ENCODE measurements at places on chromosomes 4 and X.

- DNase-seq = no peak
These were observed 40.0 kb upstream of the PDGFRA start for GRCh38 chr4:54189140-54189539.

- no peak for DNase-seq
These were observed 135.6 kb downstream of the FBXO8 start for GRCh38 chr4:174147863-174148262.

DNA sequence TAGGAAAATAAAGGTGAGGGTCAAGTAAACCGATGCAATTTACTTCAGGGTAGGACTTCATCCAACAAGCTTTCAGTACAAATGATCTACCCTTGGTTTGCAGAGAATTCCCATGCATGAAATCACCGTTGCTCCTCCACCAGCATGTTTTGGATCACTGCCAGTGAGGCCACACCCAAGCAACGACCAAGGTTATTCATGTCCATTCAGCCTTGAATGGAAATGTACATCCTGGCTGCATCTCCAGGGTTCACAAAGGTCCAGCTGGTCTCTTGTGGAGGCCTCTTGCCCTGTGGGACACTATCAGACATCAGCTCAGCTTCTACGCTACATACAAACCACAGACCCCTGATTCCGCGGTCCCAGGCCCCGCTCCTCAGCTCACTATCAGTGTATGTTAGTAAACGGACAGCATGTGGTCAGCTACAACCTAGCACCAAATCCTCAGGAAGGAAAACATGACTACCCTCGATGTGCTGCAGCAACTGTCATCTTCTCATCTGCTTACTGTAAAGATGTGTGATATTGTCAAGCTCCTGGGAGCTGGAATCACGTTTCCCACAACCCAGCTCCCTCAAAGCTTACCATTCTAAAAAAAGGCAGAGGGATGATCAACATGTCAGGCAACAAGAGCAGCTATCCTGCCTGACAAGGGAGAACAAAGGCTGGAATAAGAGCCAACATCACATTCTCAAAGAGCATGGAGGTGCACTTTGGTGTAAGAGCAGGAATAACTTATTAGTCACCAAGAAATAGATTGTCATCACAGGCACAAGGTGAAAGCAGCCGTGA, 4.9 kb downstream of the LYAR start:
- DNase-seq = no peak

DNA sequence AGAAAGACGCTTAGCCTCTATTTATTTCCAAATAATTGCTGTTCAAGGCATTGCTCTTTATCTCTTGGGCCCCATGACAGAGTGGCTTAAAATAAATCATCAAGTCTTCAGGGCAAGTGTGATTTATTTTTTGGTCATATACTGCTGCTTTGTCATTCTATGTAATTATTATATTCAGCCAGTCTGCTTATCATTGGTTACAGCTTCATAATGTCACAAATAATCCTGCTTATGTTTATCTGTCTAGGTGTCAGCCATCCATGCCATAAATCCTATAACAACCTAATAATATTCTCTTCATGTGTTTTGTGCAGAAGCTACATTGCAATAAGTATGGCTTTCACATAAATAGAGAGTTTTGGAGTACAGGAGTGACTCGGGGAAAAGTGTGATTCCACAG, 41.0 kb downstream of the HHIP start:
- DNase-seq = no peak

DNA sequence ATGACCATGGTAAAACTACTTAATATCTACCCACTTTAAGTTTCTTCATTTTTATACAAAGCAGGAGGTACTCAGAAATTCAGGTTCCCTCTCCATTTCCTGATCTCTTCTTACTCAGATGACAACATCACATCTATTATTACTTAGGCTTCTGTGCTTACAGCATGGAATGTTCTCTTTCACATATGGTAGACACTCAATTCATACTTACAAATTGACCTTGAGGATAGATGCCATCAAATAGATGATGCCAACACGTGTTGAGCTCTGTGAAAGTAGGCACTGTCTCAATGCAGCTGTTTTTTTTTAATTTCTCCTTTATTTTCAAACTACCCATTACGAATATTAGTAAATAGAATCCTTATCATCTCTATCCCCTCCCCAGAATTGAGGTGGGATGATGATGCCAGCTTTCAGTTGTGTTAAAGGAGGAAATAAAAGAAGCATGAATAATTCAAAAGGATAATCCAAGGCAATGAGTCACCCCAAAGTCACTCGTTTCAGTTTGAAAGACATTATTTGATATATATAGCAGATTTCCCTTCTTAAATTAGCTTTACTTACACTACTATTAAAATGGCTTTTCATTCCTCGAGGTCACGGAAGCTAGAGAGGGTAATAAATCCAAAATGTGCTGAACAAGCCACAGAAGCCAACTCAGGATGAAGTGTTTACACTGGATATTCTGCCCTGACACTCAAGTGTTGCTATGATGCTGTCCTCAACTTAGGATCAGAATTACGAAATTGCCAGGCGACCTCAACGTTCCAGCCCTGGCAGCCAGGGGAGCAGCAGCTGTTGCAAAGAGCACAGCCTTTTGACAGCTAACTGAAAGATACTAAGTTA, 124.2 kb upstream of the EOLA2 start:
- no peak for DNase-seq

DNA sequence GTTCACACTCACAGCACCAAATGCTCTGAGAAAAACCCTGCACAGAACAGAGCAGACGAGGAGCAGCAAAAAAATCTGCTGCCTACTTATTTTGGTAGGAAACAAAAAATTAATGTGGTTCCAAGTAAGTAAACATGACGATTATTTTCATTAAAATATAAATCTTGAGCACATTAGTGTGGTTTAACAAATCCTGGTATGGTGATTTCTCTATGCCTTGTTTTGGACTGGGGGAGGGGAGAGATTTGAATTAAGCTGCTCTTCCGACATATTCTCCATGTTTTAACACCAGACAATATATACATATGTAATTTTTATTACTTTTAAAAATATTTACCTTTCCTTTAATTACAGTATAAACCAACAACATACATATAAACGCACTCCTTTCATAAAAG, 1.8 kb downstream of the CAMK2D start:
- DNase-seq = no peak

DNA sequence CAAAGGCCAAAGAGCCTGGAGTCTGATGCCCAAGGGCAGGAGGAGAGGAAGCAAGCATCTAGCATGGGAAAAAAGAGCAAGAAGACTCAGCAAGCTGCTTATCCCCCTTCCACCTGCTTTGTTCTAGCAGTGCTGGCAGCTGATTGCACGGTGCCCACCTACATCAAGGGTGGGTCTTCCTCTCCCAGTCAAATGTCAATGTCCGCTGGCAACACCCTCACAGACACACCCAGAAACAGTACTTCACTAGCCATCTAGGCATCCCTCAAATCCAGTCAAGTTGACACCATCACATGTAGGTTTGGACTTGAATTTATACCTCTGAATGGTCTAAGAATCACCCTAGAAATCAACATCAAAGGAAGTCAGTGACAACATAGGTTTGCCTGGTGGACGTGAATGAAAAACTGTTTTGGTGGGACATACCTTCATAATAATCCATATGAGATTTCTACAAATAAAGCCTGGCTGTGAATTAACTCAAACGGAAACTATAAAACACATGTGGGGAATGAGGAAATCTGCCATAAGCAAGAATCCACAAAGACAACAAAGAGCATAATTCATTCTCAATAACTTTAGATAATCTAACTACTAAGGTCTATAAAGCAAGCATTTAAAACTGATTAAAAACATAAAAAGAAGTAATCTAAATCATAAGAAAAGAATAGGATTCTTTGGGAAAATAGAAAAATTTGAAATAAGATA, 185.8 kb upstream of the JADE1 start:
- DNase-seq = no peak

GRCh38 chr4:16760617-16761363, 137.7 kb downstream of the LDB2 start:
- no peak for DNase-seq

DNA sequence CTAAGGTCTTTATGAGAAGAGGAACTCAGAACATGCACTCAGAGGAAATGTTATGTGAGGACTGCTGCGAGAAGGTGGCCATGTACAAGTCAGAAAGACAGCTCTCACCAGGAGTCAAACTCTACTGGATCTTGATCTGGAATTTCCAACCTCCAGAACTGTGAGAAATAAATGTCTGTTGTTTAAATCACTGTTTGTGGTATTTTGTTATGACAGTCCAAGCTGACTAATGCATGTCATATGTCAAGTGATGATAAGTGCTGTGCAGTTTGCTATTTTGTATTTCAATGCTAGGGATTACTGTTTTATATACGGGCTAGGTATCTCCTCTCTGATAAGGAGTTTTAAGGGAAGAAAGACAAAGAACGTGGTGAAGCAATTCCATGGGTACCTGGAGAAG, 162.3 kb downstream of the CPEB2 start:
- DNase-seq = no peak

GRCh38 chrX:148610328-148610698, 109.9 kb downstream of the AFF2 start:
- DNase-seq = no peak

DNA sequence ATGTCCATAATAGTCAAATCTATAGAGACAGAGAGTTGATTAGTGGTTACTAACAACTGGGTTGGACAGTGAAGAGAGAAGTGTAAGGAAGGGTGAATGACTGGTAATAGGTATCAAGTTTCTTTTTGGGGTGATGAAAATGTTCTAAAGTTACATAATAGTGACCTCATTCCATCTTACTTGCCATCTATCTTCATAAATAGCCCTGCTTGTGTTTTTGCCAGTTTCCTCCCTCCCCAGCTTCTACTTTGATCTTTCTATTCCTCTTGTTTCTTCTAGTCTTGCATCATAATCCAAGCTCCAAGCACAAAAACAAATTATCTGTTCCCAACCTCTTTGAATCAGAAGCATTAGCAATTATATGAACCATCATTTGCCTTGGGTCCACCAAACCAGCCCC, 40.2 kb upstream of the TET2 start:
- no peak for DNase-seq
